RWPE1 (cell line): ENCODE measurements at places on chromosomes 6 and 20.

GRCh38 chr6:27290065-27290849, 21.8 kb downstream of the POM121L2 start:
- DNase-seq: no peak

DNA sequence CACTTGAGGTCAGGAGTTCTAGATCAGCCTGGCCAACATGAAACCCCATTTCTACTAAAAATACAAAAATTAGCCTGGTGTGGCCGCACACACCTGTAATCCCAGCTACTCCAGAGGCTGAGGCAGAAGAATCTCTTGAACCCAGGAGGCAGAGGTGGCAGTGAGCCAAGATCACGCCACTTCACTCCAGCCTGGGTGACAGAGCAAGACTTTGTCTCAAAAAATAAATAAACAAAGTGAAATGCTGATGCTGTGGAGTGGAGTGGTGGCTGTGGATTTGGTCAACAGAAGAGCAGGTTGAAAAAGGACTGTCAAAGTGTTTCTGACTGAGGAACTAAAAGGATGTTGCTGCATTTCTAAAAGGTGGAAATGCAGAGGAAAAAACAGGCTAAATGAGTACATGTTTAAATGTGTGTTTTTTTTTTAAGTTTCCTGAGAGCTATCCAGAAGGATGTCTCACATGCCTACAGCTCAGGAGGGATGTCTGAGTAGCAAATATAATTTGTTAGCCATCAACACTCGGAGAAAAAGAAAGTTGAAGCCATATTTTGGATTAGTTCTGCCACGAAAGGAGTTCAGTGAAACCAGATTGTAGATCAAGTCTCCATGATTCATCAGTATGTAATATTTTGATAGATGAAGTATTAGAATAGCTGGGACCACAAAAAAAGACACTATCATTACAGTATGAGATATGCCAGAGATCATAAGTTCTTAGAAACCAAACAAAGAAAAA, 621.1 kb upstream of the ADGRB3 start:
- DNase-seq: no peak

DNA sequence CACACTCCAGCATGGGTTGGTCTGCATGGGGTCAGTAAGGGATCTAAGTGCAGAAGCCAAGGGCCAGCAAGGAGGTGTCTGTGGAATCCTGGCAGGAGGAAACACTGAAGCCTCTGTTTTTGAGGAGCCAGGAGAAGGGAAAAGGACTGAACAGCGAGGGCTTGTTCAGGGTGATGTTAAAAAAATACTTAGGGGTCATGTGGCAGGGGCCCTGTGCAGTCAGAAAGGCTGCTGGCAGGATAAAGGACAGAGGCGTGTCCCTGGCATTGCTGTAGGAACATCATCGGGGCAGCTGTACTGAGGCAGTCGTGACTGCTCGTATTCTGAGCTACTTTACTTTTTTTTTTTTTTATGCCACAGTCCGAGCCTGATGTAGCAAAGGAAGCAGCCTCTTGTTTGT, 127.1 kb upstream of the ZFP64 start:
- no peak for DNase-seq

- DNase-seq: peak; percentile 13
Measured at GRCh38 chr6:80742481-80742880, 636.0 kb downstream of the BCKDHB start.

GRCh38 chr20:49578436-49578835, 10.5 kb upstream of the PTGIS start:
- DNase-seq: no peak
